ENCODE measurements at places on chromosomes 6 and 20.

DNA sequence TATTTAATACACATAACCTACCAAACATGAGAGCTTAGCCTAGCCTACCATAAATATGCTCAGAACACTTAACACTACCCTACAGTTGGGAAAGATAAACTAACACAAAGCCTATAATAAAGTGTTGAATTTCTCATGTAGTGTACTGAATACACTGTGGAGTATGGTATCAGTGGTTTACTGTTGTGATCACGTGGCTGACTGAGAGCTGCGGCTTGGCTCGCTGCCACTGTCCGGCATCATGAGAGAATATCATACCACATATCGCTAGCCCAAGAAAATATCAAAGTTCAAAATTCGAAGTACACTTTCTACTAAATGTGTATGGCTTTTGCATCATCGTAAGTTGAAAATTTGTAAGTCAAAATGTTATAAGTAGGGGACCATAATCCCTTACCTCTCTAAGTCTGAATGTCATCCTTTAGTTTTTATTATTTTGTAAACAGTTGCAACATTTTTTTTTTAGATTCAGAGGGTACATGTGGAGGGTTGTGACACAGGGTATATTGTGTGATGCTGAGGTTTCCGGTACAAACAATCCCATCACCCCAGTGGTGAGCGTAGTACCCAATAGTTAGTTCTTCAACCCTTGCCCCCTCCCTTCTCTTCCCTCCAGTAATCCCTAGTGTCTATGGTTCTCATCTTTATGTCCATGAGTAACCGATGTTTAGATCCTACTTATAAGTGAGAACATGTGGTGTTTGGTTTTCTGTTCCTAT, 14.6 kb upstream of the TAAR1 start:
- no peak for DNase-seq

DNA sequence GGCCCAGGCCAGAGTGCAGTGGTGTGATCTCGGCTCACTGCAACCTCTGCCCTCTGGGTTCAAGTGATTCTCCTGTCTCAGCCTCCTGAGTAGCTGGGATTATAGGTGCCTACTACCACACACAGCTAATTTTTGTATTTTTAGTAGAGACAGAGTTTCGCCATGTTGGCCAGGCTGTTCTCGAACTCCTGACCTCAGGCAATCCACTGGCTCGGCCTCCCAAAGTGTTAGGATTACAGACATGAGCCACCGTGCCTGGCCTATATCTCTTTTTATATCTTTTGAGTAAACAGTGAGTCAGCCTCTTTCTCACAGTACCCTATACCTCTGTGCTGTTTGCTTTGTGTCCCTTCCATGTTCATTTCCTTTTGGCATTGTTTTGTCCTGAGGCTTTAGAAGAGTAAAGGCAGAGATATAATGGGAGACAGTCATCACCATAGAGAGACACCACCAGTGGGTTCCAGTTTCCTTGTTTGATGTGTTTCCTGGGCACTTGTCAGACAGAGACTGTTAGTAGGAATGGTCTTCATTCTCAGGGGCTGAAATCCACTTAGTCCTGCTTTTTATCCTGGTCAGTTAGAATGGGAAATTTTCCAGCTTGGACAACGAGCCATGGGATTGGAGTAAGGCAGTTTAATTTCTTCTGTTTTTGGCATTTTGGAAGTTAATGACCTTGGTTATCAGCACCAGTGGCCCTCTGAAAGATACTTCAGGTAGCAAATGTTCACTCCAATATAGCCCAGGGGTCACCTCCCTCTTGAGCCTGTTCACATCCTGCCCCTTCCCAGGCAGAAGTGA, 32.2 kb upstream of the ASXL1 start:
- no peak for DNase-seq

- DNase-seq, result no peak
Observed at GRCh38 chr20:18255526-18255925, 32.8 kb upstream of the ZNF133 start.

DNA sequence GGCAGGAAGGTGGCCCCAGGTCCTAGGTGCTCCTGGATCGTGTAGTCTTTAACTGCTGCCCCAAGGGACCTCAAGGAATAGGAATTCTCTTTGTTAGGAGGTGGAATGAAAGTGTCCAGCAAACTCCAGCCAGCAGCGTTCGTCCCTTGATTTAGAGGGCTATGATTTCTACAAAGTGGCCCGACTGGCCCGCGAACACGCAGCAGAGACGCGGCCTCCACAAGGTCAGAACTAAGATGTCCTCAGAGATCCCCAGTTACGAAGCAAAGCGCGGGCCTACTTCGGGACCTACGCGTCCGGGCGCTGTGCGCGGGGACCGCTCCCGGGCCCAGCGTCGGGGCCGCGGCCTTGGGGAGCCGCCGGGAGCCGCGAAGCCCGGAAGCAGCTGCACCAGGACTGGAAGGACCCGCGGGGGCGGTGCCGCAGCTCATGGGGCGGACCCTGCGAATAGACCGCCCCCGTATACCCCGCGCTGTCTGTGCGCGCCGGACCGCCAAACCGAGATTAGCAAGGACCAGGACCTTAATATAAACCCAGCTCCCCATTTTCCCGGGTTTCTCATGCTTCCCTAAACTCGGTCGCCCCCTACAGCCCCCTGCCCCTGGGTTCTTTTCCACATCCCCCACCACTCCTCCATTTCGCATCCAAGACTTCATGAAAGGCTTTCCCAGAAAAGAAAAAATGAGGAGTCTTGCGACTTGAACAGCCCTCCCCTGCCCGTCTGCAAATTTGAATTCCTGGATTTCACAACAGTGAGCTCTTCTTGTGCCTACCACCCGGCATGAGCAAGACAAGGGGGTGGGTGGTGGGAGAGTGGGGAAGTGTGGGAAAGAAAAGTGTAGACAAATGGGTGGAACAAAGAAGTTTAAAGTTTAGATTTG, at the start of gene C6orf47:
TSS of gene C6orf47 (minus strand) at position 398 of the 881 bp plus-strand sequence. CDS start 831 bp downstream, outside the sequence.
- DNase-seq, result peak; percentile 87

DNA sequence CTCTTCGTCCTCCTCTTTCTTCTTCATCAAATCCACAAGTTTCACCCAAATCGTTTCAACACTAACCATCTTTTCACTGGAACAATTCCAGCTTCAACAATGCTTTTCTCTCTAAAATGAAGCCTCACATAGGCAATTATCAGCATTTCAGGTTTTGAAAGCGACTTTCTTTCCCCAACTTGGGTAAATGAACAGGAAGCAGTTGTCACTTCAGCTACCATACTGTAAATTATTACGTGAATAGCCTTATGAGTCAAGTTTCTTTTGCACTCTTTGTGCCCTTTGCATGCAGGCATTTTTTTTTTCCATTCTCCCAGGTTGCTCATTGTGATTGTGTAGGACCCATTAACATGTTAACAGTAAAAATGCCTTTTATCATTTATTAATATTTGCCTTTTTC, 121.7 kb upstream of the BTBD3 start:
- no peak for DNase-seq

GRCh38 chr20:44615169-44615791, 32.9 kb downstream of the PKIG start:
- peak; percentile 22 for DNase-seq

GRCh38 chr6:29011276-29011734, 6.2 kb upstream of the ZNF311 start:
- peak; percentile 52 for DNase-seq

DNA sequence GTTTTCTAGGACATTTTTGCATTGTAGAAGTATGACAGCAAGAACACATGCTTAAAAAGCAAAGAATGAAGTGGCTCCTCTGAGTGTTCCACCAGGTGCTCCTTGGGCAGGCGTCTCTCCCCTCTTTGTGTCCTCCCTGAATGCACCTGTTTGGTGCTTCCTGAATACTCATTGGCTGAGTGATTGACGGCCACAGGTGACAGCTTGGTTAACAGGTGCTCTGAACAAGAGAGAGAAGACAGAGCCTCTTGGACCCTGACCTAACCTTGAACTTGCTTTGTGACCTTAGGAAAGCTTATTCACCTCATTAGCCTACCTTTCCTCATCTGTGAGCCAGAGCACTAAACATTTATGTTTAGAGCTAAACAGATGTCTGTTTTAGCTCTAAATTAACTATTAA, 93.7 kb downstream of the TULP4 start:
- DNase-seq, result no peak

- DNase-seq, result no peak
Observed at GRCh38 chr6:45697605-45698004, 318.1 kb downstream of the CLIC5 start.

- DNase-seq, result no peak
Observed at GRCh38 chr6:12331951-12332749, 42.0 kb downstream of the EDN1 start.

DNA sequence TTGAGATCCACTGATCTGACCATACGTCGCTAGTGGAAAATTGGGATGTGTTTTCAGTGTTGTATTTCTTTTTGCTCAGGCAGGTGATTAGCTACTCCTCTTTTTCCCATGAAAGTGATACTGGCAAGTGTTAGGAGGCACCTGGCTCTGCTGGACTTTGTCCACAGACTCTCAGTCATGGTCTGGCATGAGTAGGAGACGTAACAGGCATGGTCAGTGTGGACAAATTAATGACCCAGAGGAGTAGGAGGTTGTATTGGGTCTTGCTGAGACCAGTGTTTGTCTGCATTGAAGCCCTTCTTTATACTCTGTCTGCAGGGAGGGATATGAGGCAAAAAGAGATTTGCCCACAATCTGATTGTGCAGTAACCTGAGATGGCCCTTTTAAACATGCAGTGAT, 178.7 kb downstream of the DTNBP1 start:
- DNase-seq, result no peak

- DNase-seq, result no peak
Observed at GRCh38 chr20:31719644-31720485, 2.8 kb downstream of the BCL2L1 start.

DNA sequence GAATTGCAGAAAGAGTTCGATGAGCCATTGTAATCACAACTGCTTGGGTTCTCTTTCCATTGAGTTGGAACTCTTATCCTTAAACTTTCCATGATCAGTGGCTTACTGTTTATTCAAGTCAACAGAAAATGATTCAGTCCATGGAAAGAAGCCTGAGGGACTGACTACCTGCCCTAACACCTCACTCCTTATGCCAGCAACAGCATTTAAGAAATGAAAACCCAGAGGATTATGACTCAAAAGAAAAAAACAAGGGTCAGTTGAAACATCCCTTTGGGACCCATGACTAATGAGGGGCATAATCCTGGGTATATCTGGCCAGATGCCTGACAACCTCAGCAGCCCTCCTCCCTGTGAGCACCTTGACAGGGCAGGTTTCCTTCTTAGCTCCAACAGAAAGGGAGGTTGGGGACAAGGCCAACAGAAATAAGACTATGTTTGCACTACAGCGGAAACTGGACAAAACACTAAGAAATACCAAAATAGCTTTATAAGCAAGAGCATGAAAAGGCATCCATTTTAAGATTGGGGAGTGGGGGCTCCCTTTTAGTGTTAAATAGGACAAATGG, 106.7 kb downstream of the MAP3K5 start:
- DNase-seq, result no peak

- DNase-seq, result no peak
Observed at GRCh38 chr20:34055290-34055689, 56.8 kb downstream of the EIF2S2 start.

DNA sequence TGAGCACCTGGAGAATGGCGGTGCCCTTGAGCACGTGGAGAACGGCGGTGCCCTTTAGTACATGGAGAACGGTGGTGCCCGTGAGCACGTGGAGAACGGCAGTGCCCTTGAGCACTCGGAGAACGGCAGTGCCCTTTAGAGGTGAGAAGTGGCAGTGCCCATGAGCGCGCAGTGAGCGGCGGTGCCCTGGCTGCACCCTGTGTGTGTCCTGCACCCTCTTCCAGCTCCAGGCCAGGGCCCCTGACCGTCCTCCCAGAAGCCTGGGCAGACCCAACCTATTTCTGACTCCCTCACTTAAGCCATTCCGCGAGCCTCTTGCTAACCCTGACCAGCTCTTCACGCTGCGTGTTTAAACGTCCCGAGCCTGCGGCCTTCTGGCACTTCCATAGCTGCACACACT, 151.3 kb downstream of the DLL1 start:
- no peak for DNase-seq

GRCh38 chr6:140062043-140063020, 687.9 kb upstream of the CITED2 start:
- DNase-seq, result no peak

- DNase-seq, result no peak
Observed at GRCh38 chr6:135258970-135259369, 77.9 kb downstream of the MYB start.

GRCh38 chr6:105601541-105602236, 198.8 kb upstream of the PREP start:
- DNase-seq, result peak; percentile 33

- no peak for DNase-seq
Observed at GRCh38 chr6:136684466-136684865, 107.8 kb downstream of the MAP3K5 start.

DNA sequence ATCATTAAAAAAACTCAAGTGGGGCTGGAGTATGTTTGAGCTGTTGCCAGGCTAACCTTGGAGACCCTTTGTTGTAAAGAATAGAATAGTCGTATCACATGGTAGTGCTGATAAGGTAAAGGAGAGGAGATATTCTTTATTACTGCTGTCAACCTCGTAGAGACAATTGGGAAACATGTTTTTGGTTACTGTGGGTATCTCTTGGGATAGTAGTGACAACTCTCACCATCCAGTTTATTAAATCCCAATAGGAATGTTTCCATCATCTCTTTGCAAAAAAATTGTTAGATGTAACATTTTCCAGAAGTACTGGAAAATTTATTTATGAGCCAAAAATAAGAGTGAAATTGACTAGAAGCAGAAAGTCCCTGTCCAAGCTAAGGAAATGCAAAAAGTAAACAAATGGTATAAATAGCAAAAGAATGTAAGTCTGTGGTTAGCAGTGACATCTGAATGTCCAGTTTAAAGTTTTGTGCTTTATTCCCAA, 829.3 kb upstream of the CITED2 start:
- DNase-seq, result no peak
